Activated T-cell treated with anti-CD3 and anti-CD28 coated beads for 1 hour (primary cell): ENCODE measurements at places on chromosomes 12 and 14.
A peak's percentile ranks its signal among the peaks of the same experiment; 100 is the strongest.

DNA sequence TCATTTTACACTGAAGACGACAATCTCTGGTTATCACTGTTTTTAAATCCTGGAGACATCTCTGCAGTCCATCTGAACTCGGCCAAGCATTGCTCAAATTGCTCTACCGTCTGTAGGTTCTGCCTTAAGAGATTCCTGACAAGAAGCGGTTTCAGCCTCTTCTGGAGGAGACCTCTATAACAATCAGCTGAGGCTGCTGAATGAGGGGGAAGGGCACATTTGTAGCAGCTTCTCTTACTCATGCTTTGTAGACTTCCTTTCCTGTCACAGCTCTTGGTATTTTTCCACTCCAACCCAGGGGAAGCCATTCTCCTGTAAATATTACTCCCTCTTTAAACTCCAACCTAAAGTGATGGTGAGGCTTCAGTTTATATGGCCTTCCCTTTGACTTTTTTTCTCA, 3.0 kb downstream of the ARG2 start:
- no peak for DNase-seq

GRCh38 chr12:71760471-71760870, 5.8 kb downstream of the RAB21 start:
- no peak for DNase-seq

GRCh38 chr12:116010467-116010866, 267.0 kb downstream of the MED13L start:
- no peak for DNase-seq

DNA sequence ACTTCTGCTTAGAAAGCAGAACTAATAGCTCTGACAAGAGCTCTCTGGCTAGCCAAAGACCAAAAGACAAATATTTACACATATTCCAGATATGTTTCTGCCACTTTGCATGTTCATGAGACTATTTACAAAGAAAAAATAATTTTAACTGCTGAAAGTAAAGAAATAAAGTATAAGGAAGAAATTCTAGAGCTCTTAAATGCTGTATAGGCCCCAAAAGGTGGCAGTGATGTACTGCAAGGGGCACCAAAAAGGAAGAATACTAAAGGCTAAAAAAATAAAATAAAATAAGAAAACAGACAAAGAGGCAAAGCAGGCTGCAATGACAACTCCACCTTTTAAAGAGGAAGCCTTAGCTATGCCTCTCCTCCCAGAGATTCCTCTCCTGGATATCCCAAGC, 23.0 kb downstream of the KLRK1 start:
- DNase-seq = no peak

GRCh38 chr14:87158283-87158682, 834.7 kb downstream of the GALC start:
- no peak for DNase-seq

DNA sequence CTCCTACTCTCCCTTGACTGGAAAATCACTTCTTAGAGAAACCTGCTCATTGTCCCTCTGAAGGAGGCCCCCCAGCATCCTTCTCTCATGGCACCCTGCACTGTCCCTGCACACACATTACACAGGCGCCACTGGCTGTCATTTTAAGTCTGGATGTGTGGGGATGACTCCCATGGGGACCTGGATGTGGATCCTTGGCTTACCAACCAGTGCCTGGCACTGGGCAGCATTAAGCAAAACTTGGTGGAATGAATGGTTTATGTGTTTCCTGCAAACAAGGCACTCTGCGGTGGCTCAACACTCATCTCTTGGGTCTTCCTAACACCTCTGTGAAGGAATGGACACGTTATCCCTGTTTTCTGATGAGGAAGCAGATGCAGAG, 162.4 kb downstream of the RBM19 start:
- no peak for DNase-seq

DNA sequence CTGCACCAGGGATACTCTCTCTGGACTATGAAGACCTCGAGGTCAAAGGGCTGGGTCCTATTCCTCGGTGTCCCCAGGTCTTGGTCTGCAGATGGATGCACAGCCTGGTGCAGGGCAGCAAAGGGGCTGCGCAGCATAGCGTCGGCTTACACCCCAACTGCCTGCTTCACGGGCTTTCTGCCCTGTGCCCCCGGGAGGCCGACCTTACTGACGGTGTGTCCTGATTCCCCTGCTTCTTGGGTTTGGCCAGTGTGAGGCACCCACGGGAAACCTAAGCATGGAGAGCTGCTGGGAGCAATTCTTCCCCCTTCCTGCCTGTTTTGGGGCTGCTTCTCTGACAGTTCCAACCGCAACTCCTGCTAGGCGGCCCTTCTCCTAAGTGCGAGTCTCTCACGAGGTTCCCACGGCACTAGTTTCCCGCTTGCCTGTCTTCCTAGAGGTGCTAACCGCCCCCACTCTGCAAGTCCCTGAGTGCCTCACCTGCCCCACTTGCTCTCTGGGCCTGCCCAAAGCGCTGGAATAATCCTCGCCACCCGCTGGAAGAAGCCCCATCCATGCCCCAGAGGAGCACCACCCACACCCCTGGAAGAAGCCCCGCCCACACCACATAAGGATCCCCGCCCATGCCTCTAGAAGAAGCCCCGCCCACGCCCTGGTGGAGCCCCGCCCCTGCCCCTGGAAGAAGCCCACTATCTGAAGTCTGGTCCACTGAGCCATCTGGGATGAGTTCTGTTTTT, 54.0 kb downstream of the PRIMA1 start:
- DNase-seq = no peak

GRCh38 chr14:81219759-81220579, 790 bp downstream of the GTF2A1 start:
- DNase-seq = peak; percentile 22

DNA sequence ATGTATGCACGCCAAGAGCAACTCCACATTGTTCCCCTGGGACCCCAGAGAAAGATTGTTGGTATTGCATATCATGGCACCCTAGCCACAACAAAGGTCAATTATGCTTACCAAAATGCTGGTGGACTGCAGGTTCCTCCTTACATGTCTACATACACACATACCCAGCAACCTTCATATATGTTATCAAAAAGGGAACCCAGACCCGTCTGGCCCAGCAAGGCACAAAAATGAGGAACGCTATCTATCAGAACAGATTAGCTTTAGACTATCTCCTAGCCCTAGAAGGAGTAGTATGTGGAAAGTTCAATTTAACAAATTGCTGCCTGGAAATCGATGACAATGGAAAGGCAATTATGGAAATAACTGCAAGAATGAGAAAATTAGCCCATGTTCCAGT, 61.5 kb downstream of the DHRS2 start:
- no peak for DNase-seq

DNA sequence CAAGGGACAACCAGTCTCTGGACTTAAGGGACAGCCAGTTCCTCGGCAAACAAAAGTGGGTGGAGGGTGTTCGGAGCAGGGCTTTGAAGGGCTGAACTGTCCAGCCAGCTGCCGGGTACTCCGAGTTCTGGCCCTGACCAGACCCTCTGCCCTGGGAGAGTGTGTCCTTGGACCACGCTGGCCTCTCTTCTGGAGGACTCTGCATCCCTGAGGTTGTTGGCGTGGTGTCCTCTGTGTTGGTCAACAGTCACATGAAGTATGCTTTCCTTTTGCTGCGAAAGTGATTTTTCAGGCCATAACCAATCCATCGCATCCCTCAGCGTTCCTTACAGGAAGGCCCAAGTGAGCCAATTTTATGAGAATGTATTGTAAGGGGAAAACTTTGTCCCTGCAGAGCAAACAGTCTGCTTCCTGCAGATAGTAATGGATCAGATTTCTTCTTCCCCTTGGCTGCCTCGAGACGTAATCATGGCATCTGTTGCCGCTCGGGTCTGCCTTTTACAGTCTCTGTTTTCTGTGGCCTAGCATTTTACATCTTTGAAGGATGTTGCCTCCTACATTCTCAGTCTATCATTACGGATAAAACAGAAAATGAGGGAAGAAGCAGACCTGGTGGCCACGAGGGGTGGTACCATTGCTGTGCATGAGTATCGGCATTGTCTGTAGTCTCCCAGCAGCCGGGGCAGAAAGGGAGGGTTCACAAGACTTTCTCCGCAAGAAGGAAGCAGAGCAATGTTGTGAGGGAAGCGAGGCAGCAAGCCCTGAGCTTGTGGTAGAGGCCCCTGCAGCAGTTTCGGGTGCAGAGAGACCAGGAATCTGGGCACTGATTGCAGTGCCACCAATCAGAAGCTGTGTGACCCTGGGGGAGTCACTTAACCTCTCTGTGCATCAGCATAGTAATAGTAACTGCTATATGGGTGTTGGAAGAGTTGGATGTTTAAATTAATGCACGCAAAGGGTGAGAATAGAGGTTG, 47.4 kb downstream of the SMIM41 start:
- no peak for DNase-seq

GRCh38 chr12:44847888-44848702, 28.0 kb downstream of the NELL2 start:
- DNase-seq = peak; percentile 48

- no peak for DNase-seq
These were observed 4.3 kb upstream of the KRT81 start for GRCh38 chr12:52295663-52296062.

DNA sequence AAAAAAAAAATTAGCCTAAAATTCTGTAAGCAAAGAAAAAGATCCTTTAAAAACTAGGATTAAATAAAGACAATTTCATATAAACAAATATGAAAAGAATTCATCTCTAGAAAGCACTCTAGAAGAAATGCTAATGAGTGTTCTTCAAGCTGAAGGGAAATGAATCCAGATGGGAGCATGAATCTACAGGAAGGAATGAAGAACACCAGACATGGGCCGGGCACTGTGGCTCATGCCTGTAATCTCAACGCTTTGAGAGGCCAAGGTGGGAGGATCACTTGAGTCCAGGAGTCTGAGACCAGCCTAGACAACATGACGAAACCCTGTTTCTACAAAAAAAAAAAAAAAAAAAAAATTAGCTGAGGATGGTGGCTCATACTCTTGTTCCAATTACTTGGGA, 297.2 kb downstream of the FBXL14 start:
- no peak for DNase-seq

- no peak for DNase-seq
These were observed 784.0 kb downstream of the TMTC2 start for GRCh38 chr12:83470749-83471148.

GRCh38 chr14:92600318-92601053, 86.9 kb downstream of the RIN3 start:
- DNase-seq = no peak

DNA sequence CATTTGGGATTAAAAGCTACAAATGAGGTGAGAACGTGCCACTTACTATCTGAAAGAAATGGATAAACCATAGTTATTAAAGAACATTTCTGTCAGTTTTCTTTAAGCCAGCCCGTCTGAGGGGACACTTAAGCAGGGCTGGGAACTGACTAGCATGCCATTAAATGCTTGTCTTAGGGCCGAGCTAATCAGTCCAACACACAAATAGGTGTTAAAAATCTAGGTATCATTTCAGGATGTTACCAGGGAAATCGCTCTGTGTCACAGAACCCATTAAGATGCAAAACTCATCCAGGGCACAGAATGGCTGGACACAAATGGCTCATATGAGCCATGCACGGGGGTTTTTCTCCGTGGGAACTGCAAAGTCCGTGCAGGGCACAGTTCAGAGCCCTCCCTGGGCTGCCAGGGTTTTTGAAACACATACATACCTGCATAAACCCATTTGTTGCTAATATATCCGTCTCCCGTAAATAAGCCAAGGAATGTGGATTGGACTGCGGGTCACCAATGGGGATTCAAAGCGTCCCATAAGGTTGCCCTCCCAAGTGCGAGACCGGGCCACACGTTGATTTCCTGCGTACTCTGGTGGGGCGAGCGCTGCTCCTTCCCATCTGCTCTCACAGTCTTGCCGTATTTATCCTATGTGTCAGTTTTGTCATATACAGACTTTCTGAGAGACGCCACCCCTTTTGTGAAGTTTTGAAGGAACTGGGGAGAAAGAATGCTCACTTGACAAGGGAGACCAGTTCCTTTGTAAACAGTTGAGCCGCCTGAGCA, 5.4 kb upstream of the GSC start:
- no peak for DNase-seq

DNA sequence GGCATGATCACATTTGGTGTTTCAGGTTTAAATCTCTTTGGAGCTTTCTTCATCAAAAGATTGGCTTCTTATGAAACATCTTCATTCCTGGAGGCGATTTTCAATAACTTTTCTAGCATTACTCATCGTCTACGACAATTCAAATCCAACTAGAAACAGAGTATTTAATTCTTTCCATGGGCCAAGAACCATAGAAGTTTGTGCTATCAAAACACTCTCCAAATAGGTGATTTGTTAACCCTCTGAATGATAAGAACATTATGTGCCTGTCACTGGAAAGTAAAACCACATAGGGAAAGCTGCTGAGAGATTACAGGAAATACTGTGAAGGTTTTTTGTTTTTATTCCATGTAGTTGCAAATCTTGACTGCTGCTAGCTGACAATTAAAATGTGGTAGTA, 6.9 kb upstream of the DCN start:
- DNase-seq = no peak

DNA sequence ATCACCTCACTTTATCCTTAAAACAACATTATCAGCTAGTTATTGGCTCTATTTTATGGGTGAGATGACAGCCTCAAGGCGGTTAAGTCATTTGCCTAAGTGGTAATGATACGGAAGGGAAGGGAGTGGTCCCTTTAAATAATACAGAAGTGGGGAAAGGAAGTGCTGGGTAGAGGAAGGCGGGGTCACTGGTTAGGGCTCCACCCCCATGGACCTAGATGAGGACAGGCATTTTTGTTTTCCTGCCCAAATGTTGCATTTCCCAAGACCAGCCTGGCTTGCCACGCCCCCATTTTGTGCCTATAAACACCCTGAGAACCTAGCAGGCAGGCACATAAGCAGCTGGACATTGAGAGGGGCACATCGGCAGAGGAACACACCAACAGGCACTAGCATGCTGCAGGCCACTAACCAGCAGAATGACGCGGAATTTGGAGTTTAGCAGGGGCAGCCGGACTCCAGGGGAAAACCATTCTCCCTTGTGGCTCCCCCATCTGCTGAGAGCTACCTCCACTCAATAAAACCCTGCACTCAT, 100.9 kb downstream of the EPS8 start:
- no peak for DNase-seq

DNA sequence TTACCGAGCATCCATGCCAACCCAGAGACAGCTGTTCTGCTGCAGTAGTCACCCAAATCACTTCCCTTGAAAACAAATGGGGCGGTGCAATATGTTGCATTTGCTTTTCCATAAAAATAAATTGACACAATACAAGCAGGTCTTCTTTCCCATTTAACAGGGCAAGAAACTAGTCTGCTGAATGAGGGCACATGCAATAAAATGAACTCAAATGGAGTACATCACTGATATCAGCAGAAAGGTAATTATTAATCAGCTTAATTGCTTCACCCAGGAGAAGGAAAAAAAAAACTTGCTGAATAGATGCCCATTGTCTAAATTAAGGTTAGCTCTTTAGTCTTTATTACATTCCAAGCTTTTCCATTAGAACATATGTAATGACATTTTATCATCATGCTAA, 175.1 kb upstream of the GZMB start:
- no peak for DNase-seq

DNA sequence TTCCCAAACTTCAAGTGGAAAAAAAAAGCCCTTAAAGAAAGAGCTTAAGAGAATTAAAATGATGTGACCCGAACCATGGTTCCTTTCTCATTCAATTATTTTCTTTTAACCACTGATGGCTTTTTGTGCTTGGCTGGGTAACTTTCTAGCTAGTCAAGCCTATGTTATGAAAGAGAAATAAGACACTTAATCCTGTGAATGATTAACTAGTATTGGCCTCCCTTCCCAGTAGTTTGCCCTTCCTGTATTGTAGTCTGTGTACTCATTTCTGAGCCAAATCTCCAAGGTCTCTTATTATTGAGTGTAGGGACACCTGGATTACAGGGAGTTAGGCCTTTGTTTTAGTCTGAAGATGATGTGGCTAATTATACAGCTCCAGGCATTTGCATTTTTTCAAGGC, 353.0 kb downstream of the RAD51B start:
- DNase-seq = no peak
